ENCODE measurements at places on chromosomes 7 and 10.

DNA sequence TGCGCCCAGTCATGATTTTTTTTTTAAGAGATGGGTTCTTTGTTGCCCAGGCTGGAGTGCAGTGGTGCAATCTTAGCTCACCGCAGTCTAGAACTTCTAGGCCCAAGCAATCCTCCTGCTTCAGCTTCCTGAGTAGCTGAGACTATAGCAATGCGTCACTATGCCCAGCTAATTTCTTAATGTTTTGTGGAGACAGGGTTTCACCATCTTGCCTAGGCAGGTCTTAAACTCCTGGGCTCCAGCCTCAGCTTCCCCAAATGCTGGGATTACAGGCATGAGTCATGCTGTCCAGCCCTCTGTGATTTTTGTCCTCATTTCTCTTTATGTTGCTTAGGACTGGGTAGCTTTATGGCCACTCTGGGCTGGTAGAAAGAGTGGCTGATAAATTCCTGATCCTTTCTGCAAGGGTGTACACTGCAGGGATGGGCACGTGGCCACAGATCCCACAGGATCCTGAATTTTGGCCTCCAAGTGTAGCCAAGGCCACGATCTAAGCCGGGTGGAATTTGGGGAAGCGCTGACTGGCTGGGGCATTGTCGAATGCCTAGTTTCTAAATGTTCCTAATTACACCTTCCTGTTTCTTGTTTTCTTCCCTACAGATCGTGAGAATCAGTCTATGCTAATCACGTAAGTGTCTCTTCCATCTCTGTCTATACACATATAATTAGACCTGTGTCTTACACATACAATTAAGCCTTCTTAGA, 24.1 kb upstream of the MYH16 start:
- DNase-seq: no peak

- no peak for DNase-seq
These were observed 184.6 kb downstream of the KCNMA1 start for GRCh38 chr10:77452952-77453564.

DNA sequence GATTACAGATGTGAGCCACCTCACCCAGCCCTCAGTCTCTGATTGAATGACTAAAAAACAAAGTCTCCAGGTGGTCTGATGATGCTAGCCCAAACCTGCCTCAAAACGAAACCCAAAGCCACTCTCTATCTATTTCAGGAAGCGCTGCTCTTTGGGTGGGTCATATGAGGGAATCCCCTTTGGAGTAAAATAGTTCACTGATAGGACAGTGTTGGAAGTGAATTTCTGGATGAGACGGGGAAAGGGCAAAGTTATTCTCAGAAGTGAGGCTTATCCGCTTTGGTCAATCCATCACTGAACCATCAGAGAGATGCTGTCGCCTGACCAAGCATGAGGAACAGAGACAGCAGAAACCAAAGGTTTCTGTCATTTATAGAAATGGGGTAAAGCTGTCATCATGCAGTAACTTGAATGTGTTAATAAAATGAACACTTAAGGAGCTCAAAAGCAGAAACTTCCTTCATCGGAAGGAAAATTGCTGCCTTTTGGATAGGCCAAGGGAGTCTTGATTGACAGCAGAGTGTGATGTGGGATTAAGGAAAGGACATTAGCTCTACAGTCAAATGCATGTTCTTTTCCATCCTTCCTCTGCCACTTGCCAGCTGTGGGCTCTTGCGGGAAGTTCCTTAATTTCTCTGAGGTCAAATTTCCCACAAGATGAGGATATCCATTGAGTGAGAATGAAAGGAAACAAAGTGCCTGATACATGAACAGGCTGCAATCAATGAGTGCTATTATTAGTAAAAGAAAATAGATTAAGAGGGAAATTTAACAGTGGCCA, 64.9 kb upstream of the C1QL3 start:
- DNase-seq: no peak

DNA sequence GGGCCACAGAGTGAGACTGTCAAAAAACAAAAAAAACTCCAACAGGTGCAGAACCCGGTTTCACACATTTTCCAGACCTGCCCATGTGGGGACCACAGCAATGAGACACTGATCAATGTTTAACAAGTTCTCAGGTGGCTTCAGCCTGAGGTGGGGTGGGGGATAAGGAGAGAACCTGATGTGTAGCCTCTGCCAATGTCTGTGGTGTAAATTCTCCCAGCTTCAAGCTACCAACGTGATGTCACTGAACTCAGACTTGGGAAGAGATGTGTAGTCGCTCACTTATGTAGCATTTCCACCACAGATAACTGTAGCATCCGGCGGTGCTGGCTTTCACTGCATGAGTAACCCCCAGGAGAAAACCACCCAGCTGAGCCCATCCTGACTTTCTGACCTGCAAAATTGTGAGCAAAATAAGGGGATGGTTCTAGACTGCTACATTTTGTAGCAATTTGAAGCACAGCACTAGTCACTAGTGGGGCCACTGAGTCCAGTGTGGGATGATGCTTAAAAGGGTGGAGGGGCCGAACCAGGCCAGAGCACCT, 13.8 kb upstream of the TNRC18 start:
- no peak for DNase-seq

DNA sequence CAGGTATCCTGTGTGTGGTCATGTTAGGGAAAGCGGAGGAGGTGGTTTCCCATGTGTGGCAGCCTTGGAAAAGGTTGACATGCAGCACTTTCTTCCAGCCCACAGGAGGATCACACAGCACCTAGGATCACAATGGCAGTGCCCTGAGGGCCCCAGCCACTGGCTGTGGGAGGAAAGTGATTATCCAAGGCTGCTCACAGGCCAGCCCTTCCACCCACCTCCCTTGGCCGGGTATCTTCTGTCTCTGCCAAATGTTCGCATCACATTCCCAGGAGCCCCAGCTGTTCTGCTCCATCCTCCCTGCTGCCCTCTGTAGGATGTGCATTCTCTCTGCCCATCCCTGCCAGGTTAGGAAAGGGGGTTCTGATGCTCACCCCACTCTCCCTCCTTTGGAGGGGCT, 2.5 kb upstream of the MLXIPL start:
- DNase-seq: no peak

DNA sequence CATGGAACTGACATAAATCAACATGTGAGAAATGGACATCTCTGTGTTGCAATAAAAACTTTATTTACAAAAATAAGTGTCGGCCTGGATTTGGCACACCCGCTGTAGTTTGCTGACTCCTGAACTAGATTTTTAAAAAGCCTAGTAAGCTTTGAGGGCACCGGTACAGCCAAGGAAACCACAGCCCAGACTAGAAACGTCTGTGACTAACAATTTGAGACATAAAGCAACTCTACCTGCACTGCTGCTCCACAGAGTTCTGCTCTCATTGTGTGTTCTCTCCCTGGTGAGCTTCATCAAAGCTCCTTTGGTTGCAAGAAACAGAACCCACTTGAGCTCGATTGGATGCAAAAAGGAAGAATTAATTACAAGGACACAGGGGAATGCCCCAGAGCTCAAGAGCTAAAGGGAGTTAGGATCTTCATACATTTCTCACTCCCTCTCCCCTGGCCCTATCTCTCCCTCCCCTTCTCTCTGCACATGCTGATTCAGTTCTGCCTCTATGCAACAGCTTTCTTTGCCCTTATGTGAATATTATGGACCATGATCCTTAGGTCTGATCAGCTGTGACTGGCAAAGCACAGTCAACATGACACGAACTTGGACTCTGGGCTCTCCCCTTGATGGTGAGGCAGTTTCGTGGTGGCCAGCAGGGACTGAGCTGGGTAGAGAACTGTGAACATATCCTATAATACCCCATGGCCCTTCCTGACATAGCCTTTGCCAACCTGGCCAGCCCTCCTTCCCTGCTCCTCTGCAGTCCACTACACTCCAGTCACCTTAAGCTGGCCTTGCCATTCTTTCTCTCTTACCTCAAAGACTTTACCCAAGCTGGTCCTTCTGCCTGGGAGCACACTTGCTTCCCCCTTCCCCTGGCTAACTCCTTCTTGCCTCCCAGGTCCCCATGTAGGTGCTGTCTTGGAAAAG, 77.5 kb upstream of the YAE1 start:
- no peak for DNase-seq

DNA sequence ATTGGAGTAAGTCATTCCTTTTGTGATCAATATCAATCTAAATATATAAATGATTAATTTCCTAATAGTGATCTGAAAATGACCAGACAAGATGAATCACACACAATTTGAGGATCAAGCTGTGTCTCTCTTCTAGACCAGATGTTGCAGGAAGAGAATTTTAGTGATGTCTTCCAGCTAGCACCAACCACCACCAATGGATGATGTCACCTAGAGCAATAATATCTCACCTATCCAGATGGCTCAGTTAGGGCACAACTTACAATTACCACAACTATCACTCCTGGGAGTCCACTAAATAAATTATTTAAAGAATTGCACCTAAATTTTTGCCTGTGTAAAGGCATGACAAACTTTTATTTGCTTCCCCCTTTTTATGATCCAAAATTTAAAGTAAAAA, 25.2 kb downstream of the RELN start:
- DNase-seq: no peak

- DNase-seq: no peak
These were observed 9.9 kb upstream of the OR9A4 start for GRCh38 chr7:141906285-141906684.

- DNase-seq: no peak
These were observed 27.8 kb upstream of the TMEM178B start for GRCh38 chr7:141045842-141046620.

Data from activated effector memory CD4-positive, alpha-beta T cell treated with Interleukin-2 at 50 U/mL for 16 hours (primary cell).